ENCODE measurements at places on chromosomes 5 and 9. TPM values are rescaled to one million over a fixed set of nuclear protein-coding genes. Genes with fewer than 3 reads are reported as not detected.
A peak's percentile ranks its signal among the peaks of the same experiment; 100 is the strongest.

Gene CAST
- polyA plus RNA-seq, result 138 TPM

GRCh38 chr9:102225841-102226441 lies 487.5 kb upstream of the GRIN3A start:
- DNase-seq, result no peak

GRCh38 chr9:129451669-129452068 lies 169.2 kb downstream of the C9orf50 start:
- DNase-seq, result no peak

GRCh38 chr5:104412649-104413240 lies 850.2 kb upstream of the NUDT12 start:
- no peak for DNase-seq

GRCh38 chr5:16538006-16538405 lies 72.4 kb upstream of the ZNF622 start:
- DNase-seq, result no peak

DNA sequence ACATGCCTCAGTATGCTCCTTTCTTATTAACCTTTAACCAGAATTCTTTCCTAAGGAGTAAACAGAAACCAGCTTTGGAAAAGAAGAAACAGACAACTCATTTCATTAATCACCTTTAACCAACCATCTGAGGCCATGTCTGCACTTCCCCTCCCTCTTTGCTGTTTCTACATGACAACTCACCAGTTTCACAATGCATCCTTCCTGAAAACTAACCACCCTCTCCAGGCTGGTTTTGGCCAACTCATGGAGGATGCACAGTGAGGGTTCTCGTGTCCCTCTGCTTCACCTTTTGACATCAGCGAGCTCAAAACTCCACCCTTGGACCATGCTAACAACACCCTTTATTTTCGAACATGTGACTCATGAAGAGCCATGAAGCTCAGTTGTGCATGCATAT lies 244.1 kb downstream of the ELAVL2 start:
- DNase-seq, result no peak

DNA sequence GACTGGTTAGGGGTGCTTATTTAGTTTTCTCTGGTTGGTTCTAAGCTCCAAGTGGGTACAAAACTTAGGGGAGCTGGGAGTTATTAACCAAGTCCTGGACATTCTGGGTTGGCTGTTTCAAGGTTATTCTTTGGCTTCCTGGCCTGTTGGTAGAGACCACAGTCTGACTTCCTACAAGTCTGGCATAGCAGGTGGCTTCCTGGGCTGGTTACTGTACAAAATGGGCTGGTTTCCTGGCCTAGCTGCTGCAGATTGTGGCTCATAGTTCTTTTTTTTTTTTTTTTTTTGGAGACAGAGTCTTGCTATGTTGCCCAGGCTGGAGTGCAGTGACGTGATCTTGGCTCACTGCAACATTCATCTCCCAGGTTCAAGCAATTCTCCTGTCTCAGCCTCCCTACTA lies 46.3 kb upstream of the BARHL1 start:
- no peak for DNase-seq

DNA sequence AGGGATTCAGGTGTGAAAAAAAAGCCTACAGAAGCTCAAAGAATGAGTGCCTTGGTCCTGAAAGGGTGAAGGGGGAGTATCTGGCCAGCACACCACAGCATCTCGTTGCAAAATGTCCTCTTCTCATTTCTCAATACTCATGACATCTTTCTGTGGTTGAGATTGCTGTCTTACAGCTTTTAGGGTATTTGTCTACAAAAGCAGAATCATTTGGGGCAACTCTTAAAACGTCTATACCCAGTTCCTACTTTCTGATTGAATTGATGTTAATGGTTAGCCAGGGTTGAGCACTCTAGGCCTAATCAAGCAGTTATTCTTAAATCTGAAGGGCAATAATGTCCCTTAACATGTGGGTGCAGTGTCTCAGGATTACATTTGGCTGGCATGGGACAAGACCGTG lies 21.2 kb upstream of the PCSK5 start:
- DNase-seq, result no peak

DNA sequence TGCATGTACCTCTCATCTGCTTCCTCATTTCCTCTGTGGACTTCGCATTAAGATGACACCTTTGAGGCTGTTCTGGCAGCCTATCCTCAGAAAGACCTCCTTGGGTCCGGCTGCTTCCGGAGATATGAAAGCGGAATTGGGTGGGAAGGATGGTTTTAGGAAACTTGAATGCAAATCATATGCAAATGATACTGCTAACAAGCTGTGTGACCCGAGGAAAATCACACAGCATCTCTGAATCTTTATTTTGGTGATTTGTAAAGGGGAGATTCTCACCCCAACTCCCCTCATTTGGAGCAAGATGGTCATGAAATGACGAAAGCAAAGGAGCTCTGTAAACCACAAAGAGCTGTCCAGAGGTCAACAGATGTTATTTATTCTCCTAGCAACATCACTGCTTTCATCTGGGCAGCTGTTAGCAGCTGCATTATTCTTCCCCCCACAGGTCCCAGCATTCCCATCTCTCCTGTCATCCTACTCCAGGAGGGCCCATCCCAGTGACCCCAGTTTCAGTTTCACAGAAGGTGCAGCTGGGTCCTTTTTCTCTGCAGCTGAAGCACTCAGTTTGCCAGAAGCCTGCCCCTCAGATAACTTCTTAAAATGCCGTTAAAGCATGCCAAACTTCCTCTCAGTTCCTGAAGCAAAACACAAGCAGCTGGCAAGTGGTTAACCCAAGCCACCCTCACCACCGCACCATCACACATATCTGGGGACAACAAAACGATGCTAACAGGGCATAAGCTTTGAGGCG lies 269.5 kb downstream of the SEC61B start:
- DNase-seq, result peak; percentile 31

DNA sequence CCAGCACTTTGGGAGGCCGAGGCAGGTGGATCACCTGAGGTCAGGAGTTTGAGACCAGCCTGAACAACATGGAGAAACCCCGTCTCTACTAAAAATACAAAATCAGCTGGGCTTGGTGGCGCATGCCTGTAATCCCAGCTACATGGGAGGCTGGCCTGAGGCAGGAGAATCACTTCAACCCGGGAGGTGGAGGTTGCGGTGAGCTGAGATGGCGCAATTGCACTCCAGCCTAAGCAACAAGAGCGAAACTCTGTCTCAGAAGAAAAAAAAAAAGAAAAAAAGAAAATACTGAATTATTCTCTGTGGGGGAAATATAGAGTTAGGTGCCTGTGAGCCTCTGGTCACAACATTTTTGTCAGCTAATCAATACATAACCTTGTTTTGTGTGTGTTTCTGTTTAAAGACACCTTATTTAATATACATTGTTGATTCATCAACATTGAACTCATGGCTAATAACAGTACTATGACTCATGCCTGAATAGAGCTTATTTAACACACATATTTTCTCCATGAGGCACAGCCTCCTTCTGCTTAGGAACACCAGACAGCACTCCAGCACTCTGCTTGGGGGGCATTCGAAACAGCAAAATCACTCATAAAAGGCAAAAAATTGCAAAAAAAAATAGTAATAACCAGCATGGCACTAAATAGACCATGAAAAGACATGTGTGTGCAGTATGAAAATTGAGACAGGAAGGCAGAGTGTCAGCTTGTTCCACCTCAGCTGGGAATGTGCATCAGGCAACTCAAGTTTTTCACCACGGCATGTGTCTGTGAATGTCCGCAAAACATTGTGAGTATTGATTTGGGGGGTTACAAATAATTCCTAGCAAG lies at the start of gene IL31RA:
IL31RA (plus strand) TSS at position 519 of the 836 bp plus-strand sequence; CDS start at position 733, 214 bp downstream.
- DNase-seq, result no peak

- no peak for DNase-seq
Observed at GRCh38 chr5:955886-956761, 52.5 kb upstream of the NKD2 start.

DNA sequence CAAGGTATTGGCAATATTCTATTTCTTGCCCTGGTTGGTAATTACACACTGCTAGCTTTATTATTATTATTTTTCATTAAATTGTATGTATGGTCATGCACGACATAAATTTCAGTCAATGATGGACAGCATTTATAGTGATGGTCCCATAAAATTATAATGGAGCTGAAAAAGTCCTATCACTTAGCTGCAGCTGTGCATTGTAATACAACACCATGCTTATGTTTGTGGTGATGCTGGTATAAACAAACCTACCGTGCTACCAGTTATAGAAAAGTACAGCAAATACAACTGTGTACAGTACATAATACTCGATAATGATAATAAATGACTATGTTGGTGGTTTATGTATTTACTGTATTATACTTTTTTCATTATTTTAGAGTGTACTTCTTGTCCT lies 65.5 kb downstream of the NR3C1 start:
- no peak for DNase-seq

DNA sequence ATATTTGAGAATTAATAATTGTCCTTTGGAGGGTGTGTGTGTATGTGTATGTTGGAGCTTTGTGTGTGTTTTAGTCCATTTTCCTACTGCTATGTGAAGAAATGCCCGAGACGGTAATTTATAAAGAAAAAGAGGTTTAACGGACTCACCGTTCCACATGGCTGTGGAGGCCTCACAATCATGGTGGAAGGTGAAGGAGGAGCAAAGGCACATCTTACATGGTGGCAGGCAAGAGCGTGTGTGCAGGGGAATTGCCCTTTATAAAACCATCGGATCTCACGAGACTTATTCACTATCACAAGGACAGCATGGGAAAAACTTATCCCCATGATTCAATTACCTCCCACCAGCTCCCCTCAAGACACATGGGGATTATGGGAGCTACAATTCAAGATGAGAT lies 44.1 kb downstream of the TMC1 start:
- no peak for DNase-seq

DNA sequence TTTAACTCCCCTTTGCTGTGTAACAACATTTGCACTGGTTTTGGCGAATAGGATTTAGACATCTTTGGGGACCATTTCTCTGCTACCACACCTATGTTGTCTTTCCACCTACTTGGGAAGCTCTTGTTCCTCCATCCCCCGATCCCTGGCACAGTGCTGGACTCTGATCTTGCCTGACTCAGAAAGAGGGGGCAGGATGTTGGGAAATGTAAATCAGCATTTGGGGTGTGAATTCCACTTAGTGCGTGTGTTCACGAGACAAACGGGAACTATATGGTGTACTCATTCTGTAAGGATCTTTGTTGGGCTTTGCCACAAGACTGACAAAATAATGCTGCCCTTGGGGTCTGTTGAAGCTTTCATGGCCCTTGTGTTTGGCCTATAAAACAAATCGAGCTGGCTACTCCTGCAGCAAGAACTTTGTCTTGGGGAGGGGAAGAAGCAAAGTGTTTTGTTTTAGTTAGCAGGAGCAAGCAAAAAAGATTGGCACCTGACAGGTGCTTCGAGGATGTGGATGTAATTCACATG lies 18.5 kb downstream of the TMEM268 start:
- DNase-seq, result no peak

GRCh38 chr9:127936347-127936852 lies 1.3 kb downstream of the DPM2 start:
- DNase-seq, result no peak
